Osteocyte (in vitro differentiated cells): ENCODE measurements at places on chromosomes 1 and 21. TPM values are rescaled to one million over a fixed set of nuclear protein-coding genes. Genes with fewer than 3 reads are reported as not detected.

The GNG12 gene
- 99.7 and 100 TPM in 2 replicates for total RNA-seq

The ROR1 gene
- total RNA-seq: 20.6 and 21.8 TPM in 2 replicates

The GUCA2A gene
- not detected in 2 replicates for total RNA-seq

The ZMYND12 gene
- 0.31 and 0.40 TPM in 2 replicates for total RNA-seq

The RPE65 gene
- total RNA-seq: not detected in 2 replicates
